ENCODE measurements at places on chromosomes 12 and 14. TPM values are rescaled to one million over a fixed set of nuclear protein-coding genes. Genes with fewer than 3 reads are reported as not detected.

Gene STRAP
- 62.1 TPM for total RNA-seq

Gene PPP2R5C
- total RNA-seq = 128 TPM

Gene RNF212B
- not detected for total RNA-seq

DNA sequence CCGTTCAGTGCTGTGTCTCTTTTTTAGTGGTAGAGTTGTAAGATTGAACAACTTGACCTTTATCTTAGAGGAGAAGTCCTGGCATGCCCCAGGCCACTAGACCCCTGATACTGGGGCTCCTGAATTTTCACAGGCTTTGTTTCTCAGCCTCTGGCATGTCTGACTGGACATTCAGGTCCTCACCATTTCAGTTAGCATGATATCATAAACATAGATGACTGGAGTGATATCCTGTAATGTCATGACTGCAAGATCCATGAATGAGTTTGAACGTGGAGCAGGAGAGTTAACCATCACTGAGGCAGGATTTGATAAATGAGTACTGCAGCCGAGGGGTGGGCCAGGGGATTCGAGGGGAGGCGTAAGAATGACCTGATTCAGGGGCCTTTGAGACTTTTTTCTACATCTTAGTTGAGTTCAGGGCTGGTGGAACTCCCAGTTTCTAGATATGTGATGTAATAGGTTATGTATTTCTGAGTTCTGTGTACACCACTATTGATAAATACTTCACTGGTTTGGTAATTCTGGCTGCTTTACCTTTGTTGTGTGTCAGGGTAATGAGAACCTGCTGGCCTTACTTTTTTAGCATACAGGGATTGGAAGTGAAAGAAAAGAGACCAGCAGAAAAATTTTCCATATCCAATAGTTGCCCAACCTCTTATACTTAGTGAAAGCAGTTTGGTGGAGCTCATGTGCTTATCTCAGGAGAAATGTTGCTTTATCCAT is 217.0 kb downstream of the SYNE2 start:
- DNase-seq = no peak

- no peak for DNase-seq
Measured at GRCh38 chr14:22255017-22255950, 333.7 kb downstream of the DAD1 start.
